Retinal pigment epithelial cell (primary cell): ENCODE measurements at places on chromosomes 12 and 14.

DNA sequence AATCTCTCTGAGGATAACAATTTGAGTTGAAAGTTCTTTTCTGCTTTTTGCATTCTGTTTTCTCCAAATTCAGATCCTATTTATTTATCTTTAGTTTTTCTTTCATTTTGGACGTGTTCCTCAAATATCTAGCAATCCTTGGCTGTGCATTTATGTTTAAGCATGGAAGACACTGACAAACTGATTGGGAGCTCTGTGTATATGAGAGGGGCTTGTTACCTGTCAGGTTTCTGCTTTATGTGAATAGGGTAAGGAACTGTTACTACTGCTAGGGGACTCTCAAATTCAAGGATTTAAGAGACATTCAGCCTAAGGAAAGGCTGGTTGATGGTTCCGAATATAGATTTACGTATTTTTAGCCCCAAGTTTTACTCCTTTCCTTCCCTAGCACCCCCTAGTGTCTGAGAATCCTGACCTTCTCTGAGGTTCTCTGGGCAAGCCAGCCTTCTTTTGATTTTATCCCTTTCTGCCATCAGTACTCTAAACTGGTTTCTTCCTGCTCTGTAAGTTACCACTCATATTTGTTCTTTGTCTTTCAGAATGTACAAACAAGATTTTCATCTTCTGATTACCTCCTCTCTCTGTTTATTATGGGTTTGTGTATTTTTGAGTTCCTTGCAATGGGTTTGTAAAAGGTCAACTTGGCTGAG, 30.5 kb downstream of the YLPM1 start:
- no peak for DNase-seq

- no peak for DNase-seq
These were observed 250.2 kb upstream of the GRIP1 start for GRCh38 chr12:66929121-66929520.

- no peak for DNase-seq
These were observed 348.5 kb downstream of the EGLN3 start for GRCh38 chr14:33602396-33602795.

- DNase-seq = no peak
These were observed 44.2 kb upstream of the MANSC4 start for GRCh38 chr12:27824126-27824842.

- DNase-seq = no peak
These were observed 89.2 kb downstream of the DAAM1 start for GRCh38 chr14:59277659-59278058.

DNA sequence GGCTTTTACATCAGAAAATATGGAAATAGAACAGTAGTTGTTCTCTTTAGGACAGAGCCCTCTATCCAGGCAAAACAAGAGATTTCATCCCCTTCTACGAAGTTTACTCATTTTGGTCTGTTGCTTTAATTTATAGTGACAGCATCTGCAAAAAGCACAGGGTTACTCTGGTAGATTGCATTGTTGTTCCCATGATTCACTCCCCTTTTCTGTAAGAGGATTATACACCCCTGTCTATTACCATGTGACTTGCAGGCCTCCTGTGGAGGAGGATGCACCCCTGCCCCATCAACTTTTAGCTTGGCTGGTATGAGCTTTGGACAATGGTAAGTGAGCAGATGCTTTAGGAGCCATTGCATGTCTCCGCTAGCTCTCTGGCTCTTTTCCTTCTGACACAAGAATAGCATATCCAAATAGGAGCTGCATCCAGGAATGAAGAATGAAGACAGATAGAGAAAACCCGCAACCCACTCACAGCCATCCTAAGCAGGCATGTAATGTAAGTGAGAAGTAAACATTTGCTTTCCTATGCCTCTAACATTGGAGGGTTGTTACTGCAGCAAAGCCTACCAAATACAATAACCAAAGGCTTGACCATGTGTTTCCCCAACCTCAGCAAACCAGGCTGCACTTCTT, 304.2 kb downstream of the AKAP6 start:
- DNase-seq = peak; percentile 76

- DNase-seq = no peak
These were observed 26.9 kb downstream of the GSTZ1 start for GRCh38 chr14:77347751-77348150.

- no peak for DNase-seq
These were observed 38.4 kb downstream of the ESR2 start for GRCh38 chr14:64255756-64256155.

GRCh38 chr12:12586879-12587675, 24.4 kb upstream of the DUSP16 start:
- no peak for DNase-seq

DNA sequence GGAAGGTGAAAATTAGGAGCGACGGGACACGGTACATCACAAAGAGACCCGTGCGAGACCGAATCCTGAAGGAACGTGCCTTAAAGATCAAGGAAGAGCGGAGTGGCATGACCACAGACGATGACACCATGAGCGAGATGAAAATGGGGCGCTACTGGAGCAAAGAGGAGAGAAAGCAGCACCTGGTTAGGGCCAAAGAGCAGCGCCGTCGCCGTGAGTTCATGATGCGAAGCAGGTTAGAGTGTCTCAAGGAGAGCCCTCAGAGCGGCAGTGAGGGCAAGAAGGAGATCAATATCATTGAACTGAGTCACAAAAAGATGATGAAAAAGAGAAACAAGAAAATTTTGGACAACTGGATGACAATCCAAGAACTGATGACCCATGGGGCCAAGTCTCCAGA, 385.3 kb downstream of the PDZRN4 start:
- DNase-seq = no peak

- no peak for DNase-seq
These were observed 135.9 kb downstream of the KTN1 start for GRCh38 chr14:55715889-55716288.

GRCh38 chr14:39169541-39169900, 612 bp downstream of the TRAPPC6B start:
- no peak for DNase-seq

GRCh38 chr12:52202361-52203078, 10.7 kb upstream of the KRT80 start:
- DNase-seq = no peak

GRCh38 chr14:98133806-98134205, 1138.2 kb downstream of the BCL11B start:
- no peak for DNase-seq

- DNase-seq = peak; percentile 67
These were observed at the start of gene RNU6-8 for GRCh38 chr14:32202998-32203882. TSS of gene RNU6-8 (minus strand) at chr14:32203269.

DNA sequence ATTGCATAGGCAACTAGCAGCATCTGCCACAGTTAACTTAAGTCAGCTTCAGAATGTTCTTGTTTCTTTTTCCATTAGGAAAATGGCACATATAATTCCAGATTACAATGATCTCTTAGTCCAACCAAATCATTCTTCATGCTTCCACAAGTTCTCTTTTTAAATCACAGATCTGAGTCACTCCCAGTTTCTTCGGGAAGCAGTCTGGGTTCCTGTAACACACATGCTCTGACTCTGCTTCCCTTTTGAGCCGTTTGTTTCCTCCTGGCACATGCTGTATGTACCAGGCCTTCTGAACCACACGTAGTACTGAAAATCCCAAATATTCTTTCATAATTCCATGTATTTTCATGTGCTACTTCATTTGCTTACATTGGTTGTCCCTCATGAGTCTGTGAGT, 388.8 kb upstream of the PDE3A start:
- no peak for DNase-seq

- no peak for DNase-seq
These were observed 9.5 kb upstream of the CDK17 start for GRCh38 chr12:96409731-96410130.

DNA sequence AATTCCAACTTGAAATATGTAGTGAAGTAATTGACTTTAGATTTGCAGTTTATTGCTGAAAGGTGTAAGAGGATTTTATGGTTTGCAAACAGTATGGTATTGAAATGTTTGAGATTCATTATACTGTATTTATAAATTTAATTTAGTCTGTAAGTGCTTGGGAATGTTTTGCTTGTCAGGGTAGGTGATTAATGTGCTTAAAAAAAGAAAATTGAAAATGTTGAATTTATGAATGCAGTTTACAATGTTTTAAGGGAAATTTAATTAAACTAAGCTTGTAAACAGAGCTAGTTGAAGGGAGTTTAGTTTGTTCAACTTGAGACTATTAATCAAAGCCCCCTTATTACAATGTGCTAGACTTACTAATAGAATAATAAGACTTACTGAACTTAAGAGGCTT, 18.0 kb upstream of the CRY1 start:
- DNase-seq = no peak

- DNase-seq = no peak
These were observed 319.5 kb downstream of the FUT8 start for GRCh38 chr14:65731933-65732506.
